Stimulated activated CD4-positive, alpha-beta T cell treated with anti-CD3 and anti-CD28 coated beads, TNF-alpha, amount 100 ng/mL, for 1 hour (primary cell): ENCODE measurements at places on chromosomes 1 and 21.

DNA sequence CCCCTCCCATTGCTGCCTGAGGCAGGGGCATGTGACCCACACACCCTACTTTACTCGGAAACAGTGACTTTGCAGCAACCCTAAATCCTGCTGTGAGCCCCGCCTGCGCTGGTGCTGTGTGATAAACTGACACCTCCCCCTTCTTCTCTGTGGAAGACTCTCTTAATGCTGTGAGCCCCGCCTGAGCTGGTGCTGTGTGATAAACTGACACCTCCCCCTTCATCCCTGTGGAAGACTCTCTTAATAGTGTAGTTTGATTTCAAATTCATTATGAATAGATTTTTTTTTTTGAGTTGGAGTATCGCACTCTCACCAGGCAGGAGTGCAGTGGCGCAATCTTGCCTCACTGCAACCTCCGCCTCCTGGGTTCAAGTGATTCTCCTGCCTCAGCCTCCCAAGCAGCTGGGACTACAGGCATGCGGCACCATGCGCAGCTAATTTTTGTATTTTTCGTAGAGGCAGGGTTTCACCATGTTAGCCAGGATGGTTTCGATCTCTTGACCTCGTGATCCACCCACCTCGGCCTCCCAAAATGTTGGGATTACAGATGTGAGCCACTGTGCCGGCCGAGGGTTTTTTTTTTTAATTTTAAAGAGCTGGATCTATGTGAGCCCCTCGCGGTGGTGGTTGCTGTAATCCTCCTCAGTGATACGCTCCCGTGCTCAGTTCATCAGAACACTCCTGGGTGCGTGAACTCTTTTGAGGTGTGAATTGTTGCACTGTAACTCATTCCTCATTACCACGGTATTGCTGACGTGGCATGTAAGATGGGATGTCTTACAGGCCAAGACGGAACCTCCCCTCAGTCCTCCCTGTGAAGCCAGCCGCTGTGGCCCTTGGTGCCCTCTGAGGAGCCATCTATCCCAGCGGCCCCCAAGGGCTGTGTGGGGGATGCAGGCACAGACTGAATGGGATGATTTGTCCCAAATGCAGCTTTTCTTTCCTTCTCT lies 60.3 kb downstream of the GALNT2 start:
- DNase-seq = no peak

GRCh38 chr21:17949421-17949820 lies 130.3 kb upstream of the C21orf91 start:
- no peak for DNase-seq

DNA sequence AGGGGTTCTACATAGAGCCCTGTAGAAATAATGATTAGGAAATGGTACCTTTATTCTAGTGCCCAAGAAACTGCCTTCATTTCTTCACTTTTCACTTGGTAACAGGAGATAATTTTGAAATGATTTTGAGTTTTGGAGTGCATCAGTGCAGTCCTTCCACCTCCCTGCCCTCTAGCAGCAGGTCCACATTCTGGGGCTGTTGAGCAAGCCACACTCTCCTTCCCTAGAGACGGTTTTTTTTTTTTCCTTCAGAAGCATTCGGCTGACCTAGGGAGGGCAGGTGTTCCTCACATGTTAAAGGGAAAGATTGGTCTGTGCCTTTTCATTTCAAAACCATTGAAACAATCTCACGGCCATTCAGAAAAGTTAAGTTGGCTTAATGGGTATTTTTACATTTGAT lies 39.8 kb downstream of the SLC37A1 start:
- DNase-seq = no peak

GRCh38 chr1:14413819-14414490 lies 184.5 kb upstream of the KAZN start:
- DNase-seq = no peak

DNA sequence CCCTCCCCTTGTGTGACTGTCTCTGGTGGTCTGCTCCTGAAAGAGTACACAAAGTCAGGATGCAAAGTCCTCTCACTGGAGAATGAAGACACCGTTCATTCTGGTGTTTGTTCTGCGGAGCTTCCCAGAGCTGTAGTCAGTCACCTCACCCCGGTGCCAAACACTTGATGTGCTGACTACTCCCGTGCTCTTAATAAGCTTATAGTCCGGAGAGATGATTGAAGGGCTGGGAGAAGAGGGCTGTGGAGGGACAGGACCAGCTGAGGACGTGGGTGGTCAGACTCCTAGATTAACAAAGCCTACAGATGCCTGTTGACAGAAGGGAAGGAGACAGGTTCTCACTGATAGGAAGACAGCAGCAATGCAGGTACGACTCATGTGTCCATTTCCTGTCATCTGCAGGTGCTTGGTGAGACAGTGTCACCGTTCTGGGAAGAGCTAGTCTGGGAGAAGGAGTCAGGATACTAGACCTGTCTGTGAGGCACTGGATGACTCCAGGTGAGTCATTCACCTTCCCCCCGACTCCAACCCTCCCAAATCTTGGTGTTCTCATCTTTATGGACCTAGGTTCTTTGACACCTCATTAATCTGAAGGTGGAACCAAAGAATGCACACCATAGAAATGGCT lies 40.4 kb upstream of the LRRN2 start:
- no peak for DNase-seq

GRCh38 chr1:27563591-27564471 lies 40.1 kb downstream of the AHDC1 start:
- DNase-seq = no peak

GRCh38 chr1:231734417-231734816 lies 107.8 kb downstream of the DISC1 start:
- DNase-seq = no peak

DNA sequence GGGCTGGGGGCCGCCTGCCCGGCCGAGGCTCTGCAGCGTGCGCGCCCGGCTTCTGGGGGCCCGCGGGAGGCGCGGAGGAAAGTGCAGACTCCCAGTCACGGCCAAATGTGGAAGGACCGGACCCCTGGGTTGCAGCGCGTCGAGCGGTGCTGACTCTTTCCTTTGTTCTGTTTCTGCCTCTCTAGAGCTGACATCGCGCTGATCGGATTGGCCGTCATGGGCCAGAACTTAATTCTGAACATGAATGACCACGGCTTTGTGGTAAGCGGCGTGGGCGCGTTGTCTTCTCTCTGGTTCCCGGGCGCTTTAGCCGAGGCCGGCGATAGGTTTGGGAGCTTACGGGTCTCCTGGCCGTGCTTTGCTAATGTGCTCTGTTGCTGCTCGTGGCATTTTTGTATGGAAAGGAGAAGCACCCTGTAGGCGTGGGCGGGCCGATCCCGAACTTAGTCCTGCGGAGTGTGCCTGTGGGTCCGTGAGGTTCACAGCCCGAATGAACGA lies 629 bp downstream of the PGD start:
- no peak for DNase-seq

- no peak for DNase-seq
Measured at GRCh38 chr1:17629460-17629859, 90.0 kb downstream of the ARHGEF10L start.

- DNase-seq = no peak
Measured at GRCh38 chr21:45801129-45801964, 157.8 kb downstream of the PCBP3 start.

- DNase-seq = no peak
Measured at GRCh38 chr1:100461222-100461621, 76.7 kb upstream of the GPR88 start.

- DNase-seq = no peak
Measured at GRCh38 chr1:77906624-77907023, 18.2 kb downstream of the NEXN start.

DNA sequence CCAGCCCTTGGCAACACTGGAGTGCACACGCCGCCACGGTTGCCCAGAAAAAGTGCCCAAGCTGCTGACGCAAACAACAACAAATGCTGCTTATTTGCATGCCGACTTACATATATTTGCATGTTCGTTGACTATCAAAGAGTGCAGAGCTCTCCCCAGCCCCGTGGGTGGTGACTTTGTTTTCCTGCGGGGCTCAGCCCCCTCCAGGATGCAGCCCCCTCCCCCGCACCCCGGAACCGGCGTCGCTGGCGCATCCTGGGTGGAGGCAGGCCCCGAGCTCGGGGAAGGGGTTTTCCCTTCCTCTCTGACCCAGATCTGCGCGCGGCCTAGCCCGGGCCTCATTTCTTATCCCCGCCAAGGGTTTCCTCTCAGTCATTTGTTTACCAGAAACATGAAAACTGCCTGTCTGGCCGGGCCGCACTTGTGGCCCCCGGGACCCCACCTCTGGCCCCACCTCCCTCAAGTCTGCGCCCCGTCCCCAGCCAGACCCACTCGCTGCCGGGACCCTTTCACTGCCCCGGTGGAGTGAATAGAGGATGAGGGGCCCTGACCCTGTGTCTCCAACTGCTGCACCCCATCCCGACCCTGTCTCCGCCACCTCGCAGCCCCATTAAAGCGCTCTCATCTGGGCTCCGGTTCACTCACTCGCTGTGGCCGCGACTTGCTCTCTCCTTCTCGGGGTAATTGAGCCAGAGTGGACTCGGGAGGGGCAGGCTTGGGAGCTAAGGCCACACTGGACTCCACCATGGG lies 5.5 kb downstream of the TNFRSF25 start:
- peak; percentile 84 for DNase-seq

- no peak for DNase-seq
Measured at GRCh38 chr1:99751877-99752504, 14.4 kb downstream of the FRRS1 start.

- DNase-seq = no peak
Measured at GRCh38 chr1:215660259-215660658, 93.2 kb downstream of the KCTD3 start.

DNA sequence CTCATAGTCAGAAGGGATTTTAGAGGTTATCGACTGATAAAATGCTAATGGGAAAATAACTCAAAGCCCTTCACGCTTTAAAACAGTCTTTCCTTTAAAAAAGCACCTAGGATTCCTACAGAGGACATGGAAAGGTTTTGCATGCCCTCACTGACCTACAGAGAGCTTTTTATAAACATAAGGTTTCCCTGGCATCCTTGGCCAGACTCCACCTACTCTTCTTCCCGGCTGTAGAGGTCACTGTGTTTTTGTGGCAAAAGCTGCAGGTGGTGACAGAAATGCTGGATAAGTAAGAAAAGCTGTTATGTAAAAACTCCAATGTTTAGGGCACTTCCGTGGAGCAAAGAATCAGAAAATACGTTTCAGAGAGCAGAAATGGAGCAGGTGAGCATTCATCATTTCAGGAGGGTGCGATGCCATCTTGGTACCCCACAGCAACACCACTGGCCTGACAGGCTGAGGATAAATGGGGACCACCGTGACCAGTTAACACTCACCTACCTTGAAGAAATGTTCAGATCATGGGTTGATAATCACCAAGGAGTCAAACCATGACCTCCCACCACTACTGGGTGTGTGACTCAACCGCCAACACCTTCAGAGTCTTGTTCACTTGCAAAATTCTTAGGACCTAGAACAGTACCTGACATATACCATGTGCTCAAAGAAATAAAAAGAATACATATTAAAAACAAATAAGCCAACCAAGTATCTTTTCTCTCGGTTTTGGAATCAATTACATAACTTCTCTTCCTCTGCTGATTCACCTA lies 46.6 kb downstream of the SSBP3 start:
- DNase-seq = no peak

DNA sequence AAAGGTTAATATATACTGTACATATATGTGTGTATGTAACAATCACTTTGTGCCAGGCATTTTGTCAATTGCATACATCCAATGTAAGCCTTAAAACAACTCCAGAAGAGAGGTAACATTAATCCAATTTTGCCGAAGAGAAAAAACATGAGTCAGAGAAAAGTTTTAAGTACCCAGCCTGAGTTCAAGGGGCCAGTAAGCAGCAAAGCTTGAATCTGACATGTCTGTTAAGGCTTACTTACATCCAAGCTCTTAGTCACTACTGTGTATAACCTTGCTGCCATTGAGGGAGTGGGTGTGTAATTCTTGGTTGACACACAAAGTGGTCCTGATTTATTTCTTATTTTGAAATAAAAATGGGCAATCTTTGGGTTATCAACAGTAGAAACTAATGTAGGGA lies 360.4 kb upstream of the LYPLAL1 start:
- DNase-seq = no peak

- no peak for DNase-seq
Measured at GRCh38 chr1:178599087-178599486, 86.2 kb downstream of the TEX35 start.

GRCh38 chr1:6427441-6428390 lies 3.1 kb downstream of the ESPN start:
- no peak for DNase-seq

DNA sequence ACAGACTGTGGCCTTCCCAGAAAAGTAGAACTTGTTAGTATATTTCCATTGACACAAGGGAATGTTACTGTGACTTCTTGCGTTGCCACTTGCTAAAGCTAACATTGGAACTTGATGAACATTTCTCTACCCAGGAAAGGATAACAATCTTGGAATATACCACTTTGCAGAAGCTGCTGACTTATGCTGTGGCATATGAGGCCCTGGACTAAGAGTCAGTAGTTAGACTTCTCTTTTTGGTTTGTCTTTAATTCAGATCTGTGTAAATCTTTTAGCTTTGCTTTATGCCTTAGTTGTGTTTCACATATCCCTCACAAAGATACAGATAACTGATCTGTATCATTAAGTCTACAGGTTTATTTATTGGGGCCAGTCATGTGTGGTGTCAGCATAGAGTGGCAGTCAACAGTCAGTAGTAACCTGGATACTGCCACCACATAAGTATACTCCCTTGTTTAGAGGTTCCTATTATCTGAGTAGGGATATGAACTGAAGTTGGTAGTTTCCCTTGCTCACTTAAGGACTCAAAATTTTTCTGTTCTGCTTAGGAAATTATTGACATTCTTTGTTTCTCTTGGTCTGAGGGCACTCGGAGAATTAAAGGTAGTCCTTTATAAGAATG lies 14.7 kb downstream of the RNF2 start:
- DNase-seq = no peak

DNA sequence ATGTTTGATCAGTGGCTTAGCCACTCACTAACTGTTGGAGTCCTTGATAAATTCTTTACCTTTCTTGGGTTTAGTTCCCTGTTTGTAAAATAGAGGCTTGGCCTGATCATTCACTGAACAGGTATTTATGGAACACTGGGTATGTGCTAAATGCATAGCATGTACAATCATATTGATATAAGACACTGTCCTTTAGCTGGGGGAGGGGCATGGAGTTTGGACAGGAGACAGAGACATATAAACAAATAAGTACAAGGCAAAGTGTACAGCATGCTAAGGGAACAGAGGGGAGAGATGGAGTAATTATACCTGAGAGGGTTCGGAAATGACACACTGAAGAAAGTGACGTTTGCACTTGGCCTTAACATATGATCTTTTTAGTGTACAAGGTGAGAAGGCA lies 124.3 kb upstream of the CACNA1E start:
- DNase-seq = no peak

GRCh38 chr21:41399246-41399800 lies 26.7 kb upstream of the MX1 start:
- DNase-seq = no peak

DNA sequence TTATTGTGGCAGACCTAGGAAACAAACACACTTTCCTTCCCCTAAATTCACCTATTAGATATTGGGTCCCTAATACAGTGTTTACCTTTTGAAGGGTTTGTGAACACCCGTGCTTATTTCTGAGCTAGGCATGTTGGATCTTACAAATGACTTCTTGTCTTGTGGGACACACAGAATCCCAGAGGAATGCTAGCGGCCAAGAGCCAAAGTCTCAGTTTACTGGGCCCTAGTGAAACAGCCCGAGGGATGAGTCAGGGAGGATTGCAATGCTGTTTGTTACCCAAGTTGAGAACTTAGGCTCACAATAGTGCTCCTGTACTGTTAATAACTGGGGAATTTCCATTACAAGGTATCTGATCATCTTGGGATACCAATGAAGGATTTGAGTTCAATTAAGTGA lies 100.1 kb upstream of the AKT3 start:
- no peak for DNase-seq
